ENCODE measurements at places on chromosomes 3 and 15.

DNA sequence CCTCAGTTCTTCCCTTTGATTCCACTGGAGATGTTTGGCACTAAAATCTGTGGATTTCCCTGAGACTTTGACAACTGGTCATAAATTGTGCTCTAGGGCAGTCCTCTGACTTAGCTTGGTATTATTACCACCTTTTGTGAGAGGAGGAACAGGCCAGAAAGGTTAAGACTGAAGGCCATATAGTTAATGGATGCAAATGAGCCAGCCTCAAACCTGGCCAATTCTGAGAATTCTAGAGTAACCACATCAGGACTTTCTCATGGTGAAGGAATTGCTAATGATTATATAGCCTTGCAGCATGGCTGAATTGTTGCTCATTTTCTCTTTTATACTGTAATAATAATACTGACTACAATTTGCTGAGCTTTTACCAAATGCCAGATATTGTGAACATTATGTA, 162.5 kb downstream of the CADPS start:
- no peak for DNase-seq

DNA sequence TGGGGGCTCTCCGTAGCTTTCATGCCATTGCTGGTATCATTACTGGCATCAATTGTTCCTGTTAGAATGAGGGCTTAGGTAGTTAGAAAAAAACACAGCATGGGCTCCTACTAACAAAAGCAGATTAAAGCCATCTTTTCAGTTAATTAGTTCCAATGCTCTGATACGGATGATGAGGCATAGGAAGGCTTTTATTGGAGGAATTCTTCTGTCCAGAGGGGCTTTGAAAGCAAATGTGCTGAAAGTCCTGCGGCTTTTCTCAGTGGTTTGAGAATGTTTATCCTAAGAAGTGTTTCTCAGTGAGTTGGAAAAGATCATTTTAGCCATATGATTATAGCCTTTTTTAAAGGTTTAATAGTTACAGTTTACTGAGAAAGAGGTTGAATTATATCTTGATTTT, 198.5 kb downstream of the THSD4 start:
- DNase-seq: no peak

DNA sequence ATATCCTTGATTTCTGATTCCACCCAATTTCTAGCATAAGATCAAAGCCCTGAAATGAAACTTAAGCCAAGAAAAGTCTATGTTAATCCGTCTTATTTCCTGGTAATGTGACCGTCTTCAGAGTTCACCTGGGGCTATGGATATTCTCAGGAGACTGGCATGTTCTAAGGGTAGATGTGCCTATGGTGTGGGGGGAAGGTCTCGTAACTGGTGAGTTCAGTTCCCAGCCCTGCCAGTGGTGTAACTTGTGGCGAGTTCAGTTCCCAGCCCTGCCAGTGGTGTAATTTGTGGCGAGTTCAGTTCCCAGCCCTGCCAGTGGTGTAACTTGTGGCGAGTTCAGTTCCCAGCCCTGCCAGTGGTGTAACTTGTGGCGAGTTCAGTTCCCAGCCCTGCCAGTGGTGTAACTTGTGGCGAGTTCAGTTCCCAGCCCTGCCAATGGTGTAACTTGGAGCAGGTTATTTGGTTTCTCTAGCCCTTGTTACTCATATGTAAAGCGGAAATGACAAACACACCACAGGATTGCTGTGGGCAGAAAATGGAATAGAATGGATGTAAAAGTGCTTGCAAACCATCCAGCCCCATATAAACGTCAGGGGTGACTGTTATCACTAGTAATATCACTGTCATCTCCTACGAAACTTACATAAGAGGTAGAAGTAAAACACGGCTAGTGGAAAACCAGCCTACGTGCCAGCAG, 30.4 kb downstream of the SLC51A start:
- DNase-seq: no peak

GRCh38 chr3:72078676-72079368, 293.9 kb upstream of the PROK2 start:
- DNase-seq: no peak

- no peak for DNase-seq
These were observed 53.6 kb downstream of the VGLL3 start for GRCh38 chr3:86937306-86937791.

- DNase-seq: no peak
These were observed 17.9 kb upstream of the P2RY14 start for GRCh38 chr3:151296226-151296625.

GRCh38 chr15:53251996-53252395, 461.9 kb upstream of the ONECUT1 start:
- DNase-seq: no peak

DNA sequence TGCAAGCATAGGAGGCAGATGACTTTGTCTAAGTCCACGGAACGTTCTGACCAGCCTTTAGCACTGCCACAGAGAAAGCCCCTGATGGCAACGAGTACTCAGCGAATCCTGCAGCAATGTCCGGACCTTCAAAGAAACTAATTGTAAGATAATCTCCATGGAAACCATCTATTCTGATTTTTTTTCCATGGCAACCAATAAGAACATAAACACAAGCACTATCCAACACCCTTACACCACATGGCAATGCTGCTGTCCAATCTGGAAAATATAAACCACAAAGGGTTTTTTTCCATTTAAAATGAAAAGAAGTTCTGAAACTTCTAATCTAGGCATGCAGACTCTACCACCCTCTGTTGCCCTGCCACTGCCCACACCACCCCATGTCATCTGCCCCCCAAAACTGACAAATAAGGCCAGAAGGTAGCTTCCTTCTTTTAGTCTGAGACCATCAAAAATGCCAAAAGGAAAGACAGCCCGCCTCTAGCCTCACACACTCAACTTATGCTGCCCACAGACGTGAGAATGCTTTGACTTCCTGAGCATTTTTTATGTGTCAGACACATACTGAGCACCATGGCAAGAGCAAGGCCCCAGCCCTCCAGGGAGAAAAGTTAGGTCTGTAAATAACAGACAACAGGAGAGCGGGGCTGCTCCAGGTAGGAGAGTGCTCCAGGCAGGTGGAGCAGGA, 44.5 kb downstream of the POC1A start:
- DNase-seq: no peak

DNA sequence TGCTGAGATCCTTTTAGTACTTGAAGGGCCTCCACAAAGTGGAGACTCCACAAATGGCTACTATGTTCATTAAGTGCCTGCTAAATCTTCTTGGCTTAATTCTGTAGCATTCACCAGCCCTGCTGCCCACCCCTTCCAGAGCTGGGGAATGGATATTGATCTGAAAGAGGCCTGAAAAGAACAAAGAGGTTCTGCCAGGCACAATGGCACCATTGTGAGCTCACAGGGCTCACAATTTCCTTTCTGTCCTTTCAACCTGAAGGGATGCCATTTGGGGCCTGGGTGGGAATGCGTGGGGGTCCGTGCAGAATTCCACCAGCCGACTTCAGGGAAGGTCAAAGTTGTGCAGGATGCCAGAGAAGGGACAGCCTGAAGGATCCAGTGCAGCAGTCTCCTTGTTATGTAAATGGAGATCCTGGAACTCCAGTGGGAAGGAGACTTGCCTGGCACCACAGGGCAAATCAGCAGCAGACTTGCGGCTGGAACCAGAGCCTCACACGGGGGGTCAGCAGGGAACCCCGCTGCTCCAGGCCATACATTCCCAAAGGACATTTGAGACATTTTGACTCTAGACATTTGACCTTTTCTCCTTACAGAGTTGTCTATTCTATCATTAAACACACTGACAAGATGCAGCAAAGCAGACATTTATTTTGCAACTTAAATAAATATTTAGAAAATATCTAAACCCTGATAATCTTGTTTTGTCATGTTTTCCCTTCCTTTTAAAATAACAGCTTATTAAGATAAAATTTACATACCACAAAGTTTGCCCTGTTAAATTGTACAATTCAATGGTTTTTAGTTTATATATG, 21.5 kb upstream of the MORF4L1 start:
- DNase-seq: no peak

- DNase-seq: no peak
These were observed 3.2 kb downstream of the AP2M1 start for GRCh38 chr3:184177767-184178306.

- DNase-seq: no peak
These were observed 26.5 kb downstream of the ATP6V1A start for GRCh38 chr3:113773381-113773780.

GRCh38 chr3:31534065-31534425, 1.3 kb downstream of the STT3B start:
- DNase-seq: peak; percentile 40

DNA sequence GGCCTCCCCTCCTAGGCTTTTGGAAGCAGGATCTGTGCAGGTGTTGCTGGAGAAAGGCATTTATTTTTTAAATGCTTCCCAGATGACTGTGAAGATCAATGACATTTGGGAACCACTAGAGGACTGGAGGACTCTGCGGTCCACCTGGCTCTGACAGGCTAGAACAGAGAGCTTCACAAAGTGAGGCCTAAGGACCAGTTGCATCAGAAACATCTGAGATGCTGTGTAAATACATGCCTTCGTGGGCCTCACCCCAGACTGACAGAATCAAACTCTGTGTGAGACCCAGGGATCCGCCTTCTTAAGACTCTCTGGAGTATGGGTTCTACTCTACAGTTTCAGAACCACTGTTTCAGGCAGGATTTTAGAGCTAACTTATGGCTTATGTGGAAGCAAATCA, 105.0 kb upstream of the ICE2 start:
- no peak for DNase-seq

DNA sequence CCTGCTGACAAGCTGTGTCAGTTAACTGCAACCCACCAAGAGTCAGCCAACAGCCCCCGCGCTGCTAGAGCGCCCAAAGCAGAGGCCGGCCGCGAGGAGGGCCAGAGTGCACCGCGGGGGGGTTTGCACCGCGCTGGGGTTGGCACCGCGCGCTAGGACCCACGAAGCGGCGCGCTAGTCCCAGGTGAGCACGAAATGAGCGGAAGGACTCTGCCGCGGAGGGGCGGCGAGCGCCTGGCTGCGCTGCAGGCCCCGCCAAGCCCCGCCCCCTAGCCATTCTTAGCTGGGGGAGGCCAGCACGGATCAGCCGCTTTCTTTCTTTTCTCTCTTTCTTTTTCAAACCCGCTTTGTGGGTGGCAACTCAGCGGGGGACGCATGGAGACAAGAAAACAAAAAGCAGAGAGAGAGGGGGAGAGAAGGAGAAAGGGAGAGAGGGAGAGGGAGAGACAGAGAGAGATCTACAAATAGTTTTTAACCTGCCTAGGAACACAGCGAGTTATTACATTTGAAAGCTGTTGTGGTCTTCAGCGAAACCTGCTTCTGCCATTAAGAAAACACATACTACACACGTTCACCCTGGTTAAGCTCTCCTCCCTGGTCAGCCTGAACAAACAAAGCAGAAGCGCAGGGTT, 6.9 kb upstream of the FOXB1 start:
- DNase-seq: no peak

DNA sequence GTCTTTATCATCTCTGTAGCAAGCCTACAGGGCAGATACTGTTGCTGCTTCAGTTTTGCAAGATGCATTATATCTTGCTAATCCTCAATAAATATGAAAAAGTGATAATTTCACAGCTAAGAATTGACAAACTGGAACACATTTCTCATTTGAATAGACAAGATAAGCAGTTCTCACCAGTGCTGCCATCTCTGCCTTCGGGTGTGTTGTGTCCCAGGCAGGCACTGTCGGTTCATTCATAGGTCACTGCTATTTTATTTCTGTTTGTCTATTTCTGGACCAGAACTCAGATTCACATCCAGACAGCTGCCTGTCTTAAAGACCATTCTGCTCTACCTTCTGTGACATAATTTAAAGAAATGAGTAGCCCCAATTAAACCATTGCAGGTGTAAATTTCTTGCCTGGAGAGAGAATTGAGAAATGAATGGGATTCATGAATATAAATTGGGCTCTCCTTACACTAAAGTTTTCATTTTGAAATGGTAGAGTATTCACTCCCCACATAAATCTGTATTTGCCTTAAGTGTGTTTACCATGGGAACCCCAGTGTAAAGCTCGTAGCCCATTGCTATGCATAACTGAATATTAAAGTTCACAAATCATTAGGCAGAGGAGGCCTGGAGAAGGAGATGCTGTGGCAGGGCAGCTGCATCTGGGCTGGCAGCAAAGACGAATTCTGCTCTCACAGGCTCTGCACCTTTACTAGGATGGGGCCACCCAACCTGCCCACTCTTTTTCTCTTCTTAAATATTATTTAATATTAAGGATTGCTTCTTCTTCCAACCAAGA, 149.9 kb downstream of the ARPP21 start:
- peak; percentile 66 for DNase-seq

DNA sequence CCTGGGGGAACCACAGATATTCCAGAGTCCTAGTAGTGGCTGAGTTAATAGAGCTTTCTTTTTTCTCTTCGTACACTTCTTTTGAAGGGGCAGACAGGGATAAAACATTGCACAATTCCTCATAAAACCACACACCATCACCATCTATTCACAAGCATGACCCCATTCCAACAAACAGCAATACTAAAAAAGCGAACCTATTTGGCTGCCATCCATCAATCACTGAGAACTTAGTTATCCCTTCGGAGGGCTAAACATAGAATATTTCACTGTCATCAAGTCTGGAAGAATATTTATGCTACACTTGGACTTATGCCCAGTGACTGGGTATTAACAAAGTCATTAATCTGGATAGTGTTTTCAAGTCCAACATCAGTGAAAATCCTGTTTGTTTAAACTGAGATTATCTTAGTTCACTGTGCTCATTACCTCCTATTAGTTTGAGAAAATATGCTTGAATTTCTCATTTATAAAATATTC, 80.3 kb upstream of the PRTG start:
- no peak for DNase-seq

DNA sequence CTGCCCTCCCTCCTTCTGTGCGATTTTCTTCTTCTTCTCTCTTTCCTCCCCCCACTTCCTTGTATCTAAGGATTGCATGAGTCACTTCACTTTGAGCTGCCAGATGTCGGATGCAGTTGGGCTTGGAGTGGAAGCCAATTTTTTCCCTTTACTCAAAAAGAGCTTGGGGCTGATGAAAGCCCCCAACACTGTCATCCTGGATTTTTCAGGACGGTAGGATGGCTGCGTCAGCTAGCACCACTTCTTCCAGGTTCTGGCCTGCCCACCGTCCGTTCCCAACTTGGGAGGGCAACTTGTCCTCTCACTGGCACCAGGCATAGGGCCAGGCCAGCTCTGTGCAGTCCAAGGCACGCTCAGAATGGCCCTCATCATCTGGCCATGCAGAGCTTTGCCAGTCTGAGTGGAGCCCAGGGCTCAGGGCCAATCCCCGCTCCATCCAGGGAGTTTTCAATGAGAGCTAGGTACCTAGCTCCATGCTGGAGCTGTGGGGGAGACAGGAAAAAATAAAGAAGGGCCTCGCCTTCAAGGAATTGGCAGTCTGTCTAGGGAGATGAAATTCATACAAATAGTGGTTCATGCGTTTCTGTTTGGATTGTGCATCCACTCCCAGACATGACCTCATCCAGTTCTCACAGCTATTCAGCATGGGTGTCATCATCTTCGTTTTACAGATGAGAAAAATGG, 47.7 kb upstream of the INSYN1 start:
- DNase-seq: peak; percentile 82

- peak; percentile 2 for DNase-seq
These were observed 127.5 kb upstream of the STRIT1 start for GRCh38 chr3:155420881-155421486.

All from G401 (cell line).